ENCODE measurements at places on chromosomes 4 and X.

GRCh38 chr4:145090380-145090779 is 7.6 kb downstream of the ANAPC10 start:
- no peak for DNase-seq

DNA sequence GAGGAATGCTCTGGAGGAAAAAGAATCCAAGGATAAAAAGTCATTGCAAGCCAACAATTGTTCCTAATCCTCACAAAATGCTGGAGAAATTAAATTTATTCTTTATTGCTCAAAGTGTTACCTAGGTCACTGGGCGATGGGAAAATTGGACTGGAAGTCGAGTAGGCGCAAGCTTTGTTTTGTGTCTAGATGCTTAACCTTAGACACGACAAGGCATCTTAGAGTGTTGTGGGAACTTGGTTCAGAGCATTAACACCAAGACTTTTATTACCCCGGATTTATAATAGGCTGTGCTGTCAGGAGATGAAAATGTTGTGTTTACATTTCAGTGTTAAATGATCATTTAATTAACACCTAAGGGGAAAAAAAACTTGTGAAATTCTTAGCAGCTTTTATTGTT is 25.1 kb downstream of the SLIT2 start:
- DNase-seq: no peak

- no peak for DNase-seq
Measured at GRCh38 chrX:30513284-30513683, 64.3 kb downstream of the TASL start.

- DNase-seq: no peak
Measured at GRCh38 chr4:27084685-27085361, 224.2 kb downstream of the STIM2 start.

- DNase-seq: no peak
Measured at GRCh38 chrX:106716004-106716403, 10.5 kb upstream of the RNF128 start.

GRCh38 chr4:108831291-108831690 is 68.4 kb upstream of the ETNPPL start:
- DNase-seq: no peak

- DNase-seq: no peak
Measured at GRCh38 chrX:106959901-106960300, 39.7 kb downstream of the CLDN2 start.

GRCh38 chr4:168516841-168517240 is 20.0 kb downstream of the PALLD start:
- no peak for DNase-seq

DNA sequence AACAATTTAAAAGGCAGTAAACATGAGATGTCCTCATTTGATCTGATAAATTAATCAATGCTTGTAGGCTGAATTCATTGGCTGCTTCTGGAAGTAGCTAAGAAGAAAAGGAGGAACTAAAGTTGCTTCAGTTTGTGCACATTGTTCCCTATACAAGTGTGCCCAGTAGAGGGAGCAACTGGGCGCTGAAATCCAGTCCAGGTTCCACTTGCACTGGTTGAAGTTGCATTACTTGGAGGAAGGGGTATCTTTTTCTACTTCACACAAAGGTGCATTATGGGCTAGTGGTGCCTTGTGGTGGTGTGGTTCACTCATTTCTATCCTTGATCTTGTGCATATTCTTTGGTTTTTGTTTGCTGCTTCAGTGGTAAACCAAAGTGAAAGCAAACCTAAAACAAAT is 67.9 kb upstream of the SOX3 start:
- no peak for DNase-seq

DNA sequence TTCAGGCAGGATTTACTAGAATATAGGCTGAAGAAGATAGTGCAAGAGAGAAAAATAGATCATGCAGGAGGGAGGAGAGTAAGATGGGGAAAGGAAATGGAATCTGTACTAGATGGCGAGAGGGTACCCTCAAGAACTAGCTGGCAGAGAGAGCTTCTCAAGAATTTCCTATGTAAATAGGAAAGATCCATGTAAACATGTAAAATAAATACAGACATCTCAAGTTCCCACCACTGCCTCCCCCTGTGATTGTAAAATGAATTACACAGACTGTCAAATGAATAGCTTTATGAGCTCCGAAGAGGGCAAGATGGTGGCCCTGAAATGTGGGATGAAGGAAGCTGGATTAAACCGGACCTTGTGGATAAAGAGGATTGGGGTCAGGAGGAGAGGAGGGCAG is 178.0 kb downstream of the PALLD start:
- no peak for DNase-seq

- DNase-seq: no peak
Measured at GRCh38 chr4:189613207-189613606, 327.5 kb upstream of the FRG1 start.

GRCh38 chr4:177163532-177163931 is 146.1 kb upstream of the NEIL3 start:
- DNase-seq: no peak

DNA sequence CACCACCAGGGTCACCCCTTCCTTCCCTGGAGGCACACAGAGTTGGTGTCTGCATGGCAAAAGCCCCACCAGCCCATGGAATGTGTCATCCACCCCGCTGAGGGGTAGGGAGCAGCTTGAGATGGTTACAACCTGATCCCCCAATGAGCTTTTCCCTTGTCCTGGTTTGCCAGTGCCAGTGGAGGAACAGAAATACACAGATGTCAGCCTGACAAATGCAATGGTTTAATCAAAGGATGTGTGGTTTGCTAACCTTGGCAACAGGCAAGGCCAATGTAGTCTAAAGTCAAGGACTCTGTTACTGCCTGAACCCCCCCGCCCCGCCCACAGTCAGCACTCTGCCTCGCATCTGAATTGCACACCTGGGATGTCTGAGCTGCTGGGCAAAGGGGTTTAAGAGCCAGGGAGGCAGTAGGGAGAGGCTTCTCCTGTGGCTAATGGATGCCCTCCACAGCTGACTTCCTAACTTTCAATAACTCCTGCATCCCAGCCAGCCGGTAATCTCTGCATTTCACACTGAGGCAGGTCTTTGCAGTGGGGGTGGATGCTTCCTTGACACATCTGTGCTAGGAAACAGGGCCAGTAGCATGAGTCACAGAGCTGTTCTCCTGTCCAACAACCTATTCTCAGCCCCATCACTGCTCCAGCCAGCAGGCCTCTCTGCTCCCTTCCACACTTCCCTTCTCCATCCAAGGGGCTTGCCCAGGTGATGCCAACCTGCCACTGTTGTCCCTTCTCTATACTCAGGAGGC is 137.5 kb downstream of the AMMECR1 start:
- DNase-seq: no peak

GRCh38 chr4:56626963-56627362 is 54.1 kb downstream of the HOPX start:
- DNase-seq: no peak

DNA sequence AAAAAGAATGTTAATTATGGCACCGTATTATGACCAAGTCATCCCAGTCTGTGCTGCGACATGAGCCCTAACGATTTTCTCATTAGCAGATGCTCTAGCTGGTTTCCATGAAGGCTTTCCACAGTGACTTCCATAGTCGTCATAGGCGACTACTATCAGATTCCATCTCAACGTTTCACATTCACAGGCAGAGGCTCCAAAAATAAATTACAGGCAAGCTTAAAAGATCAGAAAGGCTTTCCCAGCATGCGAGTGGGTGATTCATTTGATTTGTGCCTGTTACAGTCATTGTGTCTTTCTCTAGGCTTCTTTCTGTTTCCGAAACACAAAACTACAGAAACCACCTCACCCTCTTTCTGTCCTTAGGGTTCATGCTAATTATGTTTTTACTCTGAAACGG is 43.2 kb downstream of the PALLD start:
- no peak for DNase-seq

DNA sequence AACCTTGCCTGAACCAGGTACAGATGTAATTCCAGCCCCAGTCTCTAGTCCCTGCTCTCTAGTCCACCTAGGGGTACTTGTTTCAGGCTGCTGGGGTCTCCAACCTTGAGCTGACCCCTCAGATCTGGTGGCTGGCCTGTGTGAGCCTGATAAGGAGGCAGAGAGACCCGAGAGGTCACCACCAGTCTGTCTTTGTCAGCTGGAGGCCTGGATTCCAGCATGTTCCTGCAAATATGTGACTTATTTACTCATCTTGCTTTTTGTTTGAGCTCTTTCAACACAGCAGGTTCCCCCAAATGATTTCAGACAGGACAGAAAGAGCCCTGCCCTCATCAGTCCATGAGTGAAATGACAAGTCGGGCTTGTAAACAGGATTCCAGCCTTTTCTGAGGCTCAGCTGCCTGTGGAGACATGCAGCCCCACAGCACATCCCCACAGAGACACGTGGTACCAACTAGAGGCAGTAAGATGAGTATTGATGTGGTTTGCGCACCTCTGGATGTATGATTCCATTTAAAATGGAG is 37.5 kb upstream of the STK26 start:
- DNase-seq: no peak

DNA sequence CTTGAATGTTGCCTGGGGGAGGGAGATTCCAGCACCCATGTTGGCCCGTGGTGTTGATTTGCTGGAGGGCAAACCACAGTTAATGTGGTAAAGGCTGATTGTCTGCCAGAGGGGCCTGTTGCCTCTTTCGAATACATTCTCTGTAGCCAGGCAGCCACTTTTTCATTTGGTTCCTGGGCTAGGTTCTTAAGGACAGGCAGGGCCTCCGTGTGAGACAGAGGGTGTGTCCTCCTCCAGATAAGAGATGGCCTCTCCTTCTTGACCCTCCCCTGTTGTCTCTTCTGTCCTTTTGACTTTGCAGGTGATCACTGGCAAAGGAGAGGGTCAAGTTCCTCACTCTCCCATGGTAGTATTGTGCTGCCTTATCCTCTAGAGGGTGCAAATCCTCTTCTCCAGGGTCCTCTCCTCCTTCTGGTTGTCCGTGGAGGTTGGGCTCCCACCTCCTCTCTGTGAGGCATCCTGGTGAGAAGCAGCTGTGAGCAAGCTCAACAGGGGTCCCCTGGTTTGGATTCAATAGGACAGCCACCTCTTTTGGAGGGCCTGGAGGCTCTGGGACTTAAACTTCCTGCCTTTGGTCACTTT is 44.9 kb downstream of the ZNF182 start:
- no peak for DNase-seq

GRCh38 chr4:152981842-152982241 is 45.7 kb downstream of the FHDC1 start:
- no peak for DNase-seq

DNA sequence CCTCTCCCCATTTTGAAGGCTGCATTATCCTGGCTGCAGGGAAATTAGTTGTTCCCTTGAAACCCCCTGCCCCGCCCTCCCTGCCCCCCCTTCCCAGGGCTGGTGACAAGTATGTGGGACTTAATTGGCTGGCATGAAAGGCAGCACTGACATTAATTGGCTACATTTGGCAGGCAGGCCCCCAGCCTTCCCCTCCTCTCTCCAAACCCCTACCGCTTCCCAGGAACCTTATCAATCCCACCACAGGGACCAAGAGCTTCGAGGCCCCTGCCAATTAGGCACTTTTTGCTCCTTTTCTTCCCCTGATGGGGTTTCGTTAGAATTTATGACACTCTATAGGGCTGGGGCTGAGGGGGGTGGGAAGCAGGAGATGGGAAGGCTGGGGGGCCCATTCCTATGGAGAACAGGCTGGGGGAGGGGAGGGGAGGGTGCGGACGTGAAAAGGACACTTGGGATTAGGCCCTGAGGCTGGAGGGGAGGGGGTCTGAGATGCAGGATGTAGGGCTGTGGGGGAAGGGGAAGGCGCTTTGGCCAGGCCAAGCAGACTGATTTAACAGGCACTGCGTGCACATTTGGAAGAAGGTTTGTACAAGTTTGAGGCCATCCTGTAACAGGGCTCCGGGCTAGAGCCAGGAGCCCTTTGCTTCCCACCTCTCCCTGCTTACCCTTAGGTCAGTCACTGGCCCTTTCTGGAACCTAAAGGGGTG is 52.2 kb downstream of the EFNB1 start:
- no peak for DNase-seq

- DNase-seq: no peak
Measured at GRCh38 chr4:6426571-6427438, 45.6 kb downstream of the PPP2R2C start.

GRCh38 chrX:25507801-25508200 is 492.0 kb upstream of the ARX start:
- DNase-seq: no peak

DNA sequence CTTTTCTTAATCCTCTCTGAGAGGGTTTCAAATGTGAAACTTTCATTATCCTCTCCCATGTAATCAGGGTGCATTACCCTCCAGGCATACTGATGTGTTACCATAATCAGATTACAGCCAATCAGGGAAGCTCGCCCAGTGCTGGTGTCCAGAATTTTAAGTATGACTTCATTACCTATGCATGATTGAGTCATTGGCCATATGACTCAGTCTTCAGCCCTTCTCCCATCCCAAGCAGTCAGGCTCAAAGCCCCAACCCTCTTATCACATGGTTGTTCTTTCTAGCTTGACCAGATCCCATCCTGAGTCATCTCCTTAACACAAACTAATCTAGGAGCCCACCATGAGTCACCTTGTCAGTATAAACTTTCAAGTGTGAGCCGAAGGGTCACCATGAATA is 1668.1 kb upstream of the AGA start:
- no peak for DNase-seq

DNA sequence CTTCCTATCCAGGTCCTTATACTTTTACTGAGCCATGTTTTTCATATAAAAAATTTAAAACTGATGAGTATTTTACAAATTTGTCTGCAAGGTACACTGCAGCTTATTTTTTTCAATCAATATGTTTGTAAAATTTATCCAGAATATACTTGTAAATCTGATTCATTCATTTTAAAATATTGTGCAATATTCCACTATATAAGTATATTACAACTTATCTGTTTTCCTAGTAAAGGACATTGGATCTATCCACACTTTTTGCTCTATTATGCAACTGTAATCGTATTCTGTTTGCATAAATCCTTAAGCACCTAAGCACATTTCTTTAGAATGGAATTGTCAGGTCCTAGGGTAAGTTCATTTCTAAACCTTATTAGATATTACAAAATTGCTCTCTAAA is 49.5 kb downstream of the TBC1D9 start:
- no peak for DNase-seq

GRCh38 chrX:105837232-105837631 is 14.9 kb downstream of the NRK start:
- no peak for DNase-seq
